ENCODE measurements at places on chromosomes 7 and 10.

DNA sequence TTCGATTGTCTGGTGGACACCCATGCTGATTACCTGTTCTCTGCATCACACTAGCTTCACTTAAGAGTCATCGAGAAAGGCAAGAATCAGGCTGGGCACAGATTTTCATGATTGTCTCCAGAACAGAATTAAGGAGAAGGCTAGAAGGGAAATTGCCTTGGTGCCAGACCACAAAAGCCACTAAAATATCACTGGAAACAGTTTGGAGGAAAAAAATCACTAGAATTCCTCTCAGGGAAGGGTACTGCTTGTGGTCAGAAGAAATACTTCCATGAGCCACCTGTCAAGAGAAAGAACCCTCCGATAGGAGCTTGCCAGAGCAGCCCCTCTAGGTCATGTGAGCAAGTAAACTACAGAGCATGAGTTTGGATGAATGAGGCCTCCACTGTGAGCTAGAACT lies 269.3 kb upstream of the TEX47 start:
- no peak for DNase-seq

DNA sequence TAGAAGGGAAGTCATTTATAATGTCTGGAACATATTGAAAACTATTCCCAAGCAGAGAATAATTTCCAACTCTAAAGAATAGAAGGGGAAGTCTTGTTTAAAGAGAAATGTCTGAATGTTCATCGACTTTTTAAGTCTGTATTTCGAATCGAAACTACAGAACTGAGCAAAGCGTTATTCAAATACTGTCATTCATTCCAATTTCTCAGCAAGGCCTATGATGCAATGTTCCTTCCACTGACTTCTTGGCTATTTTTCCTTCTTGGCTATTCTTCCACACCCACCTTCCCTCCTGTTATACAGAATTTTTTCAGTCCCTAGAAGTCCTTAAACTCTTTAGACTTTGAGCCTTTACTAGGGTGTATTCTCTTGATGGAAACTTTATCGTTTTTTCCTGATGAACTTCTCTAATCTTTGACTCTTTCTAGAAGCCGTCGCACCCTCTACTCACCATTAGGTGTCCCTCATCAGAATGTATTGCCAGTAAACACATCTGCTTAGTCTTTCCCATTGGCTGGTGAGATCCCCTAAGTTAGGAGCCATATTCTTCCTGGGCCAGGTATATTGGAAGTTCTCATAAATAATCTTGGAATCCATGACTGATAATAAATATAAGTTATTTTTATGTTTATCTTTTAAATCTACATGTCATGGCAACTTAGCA lies 235.7 kb upstream of the CCDC6 start:
- DNase-seq = no peak

- DNase-seq = no peak
Observed at GRCh38 chr7:40538281-40538680, 403.5 kb downstream of the SUGCT start.

- DNase-seq = no peak
Observed at GRCh38 chr10:89115876-89116627, 91.1 kb downstream of the CH25H start.

DNA sequence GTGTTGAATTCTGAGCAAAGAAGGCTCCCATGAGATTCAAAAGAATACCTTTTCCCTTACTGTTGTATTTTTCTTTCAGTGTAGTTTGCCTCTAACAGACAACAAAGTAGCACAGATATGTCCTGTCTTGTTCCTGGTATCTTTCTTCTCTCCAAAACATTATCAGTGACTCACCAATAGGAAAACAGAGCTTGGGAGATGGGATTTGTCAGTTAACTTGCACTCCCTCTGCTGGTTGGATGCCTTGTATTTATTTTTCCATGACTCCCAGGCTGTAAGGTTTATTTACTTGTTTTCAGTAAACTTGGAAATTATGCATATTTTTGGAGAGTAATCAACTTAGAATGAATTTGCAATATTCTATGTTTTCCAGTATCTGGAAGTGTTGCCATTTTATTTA lies 129.7 kb downstream of the SAMD9 start:
- DNase-seq = no peak

GRCh38 chr7:155741082-155741481 lies 71.2 kb downstream of the SHH start:
- DNase-seq = no peak

DNA sequence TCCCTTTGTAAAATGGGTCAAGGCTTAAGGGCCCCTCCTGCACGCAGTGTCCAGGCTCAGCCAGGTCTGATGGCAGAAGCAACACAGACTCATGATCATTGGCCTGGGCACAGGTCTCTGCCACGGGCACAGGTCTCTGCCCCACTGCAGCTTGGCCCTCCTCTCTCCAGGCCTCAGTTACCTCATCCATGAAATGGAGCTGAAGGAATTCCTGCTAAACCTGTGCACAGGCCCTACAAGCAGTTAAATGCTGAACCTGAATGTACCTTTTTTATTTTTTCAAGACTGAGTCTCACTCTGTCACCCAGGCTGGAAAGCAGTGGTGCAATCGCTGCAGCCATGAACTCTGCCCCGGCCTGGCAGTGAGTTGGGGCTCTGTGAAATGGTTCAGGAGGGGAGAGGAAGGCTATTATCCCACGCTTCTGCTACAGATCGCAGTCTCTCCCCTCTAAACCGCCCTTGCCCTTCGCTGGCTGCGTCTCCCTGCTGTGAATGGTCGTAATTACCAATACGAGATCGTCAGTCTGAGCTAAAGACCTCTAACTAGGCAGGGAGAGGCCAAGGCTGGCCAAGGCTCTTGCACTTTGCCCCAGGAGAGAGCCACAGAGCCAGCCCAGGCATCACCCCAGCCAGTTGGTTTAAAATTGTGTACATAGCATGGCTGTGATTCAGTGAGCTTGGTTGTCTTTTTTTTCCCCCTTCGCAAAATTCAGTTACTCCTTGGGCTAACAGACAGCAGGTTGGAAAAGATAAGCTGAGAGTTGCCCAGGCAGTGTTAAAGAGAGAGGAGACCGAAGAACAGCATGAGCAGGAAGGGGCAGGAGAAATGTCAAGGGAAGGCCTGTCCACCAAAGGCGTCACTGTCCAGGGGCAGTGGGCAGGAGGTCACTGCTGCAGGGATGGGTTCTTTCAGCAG lies 93.0 kb upstream of the KCTD7 start:
- DNase-seq = no peak

GRCh38 chr10:55629793-55630490 lies 731.1 kb downstream of the ZWINT start:
- DNase-seq = no peak

DNA sequence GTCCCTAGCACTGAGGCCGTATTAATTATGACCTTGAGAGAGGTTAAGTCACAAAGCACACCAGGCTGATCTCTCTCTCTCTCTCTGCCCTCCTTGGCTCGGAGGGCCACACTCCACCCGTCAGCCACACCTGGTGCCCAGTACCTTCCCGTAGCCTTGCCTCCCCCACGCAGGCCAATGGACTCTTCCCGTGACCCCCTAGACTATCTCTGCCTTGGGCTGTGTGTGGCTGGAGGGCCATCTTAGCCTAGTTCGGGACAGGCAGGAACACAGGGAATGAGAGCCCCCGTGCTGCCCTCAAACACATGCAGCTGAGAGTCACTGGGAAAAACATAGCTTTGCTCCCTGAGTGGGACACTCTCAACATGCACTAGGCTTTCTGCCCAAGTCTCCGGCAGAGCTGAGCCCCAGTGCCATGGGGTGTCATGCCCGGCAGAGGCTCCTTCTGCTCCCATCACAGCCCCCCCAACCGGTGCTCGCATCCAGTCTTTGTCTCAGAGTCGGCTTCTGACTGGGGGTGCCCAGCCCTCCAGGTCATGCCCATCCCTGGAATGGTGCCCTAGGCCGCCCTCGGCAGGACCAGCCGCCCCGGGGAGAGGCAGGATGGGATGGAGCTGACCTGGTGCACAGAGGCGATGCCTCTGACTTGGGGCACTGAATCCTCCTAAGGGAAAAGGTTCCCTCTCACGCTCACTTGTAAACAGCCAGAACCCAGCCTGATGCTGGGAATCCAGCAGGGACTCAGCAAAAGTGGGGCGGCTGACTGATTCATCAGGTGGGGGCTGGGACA lies 63.0 kb downstream of the TCERG1L start:
- no peak for DNase-seq

DNA sequence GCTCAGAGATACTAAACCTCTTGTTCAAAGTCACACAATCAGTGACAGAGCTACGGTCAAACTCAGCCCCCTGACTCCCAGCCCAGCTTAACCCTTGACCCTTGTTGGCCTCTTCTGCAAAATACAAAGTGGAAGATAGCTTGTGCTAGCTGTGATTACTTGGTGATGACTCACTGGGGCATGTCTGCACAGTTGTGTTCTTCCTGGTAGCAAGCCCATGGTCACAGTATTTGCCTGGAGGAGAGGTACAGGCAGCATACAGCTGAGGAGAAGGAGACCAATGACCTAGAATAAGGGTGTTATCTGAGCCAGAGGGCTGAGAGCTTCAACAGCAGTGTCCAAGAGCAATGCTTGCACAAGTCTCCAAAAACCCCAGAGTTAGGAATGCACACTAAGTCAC lies 5.7 kb upstream of the HSPA12A start:
- no peak for DNase-seq

DNA sequence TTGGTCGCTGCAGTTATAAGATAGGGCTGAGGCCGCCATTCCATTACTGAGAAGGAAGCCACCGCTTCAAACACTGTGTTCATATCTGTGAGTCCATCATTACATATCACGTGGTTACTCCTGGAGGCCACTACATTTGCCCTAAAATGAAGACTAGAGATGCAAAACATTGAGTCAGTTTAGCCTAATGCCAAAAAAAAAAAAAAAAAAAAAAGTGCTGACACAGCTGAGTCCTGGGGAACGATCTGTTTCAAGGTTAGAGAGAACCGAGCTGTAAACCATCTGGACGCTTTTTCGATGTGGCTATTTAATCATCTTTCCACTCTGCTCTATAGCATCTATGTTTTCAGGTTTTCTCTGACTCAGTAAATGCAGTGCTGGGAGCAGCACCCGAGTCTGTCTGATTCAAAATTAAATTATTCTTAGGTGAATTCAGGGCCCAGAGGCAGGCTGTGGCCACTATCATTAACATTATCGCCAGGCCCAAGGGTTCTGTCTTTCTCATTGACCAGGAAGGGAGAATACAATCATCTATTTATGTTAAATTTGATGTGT lies 449.1 kb downstream of the PAXIP1 start:
- no peak for DNase-seq

DNA sequence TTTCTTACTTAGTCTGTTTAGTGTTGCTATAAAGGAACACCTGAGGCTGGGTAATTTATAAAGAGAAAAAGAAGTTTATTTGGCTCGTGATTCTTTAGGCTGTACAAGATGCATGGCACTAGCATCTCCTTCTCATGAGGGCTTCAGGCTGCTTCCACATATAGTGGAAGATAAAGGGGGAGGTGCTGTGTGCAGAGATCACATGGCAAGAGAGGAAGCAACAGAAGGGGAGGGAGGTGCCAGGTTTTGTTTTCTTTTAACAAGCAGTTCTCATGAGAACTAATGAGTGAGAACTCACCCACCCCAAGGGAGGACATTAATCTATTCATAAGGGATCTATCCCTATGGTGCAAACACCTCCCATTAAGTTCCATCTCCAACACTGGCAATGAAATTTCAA lies 17.3 kb downstream of the CYP2E1 start:
- no peak for DNase-seq

- no peak for DNase-seq
Observed at GRCh38 chr10:70404787-70405036, 767 bp downstream of the EIF4EBP2 start.

DNA sequence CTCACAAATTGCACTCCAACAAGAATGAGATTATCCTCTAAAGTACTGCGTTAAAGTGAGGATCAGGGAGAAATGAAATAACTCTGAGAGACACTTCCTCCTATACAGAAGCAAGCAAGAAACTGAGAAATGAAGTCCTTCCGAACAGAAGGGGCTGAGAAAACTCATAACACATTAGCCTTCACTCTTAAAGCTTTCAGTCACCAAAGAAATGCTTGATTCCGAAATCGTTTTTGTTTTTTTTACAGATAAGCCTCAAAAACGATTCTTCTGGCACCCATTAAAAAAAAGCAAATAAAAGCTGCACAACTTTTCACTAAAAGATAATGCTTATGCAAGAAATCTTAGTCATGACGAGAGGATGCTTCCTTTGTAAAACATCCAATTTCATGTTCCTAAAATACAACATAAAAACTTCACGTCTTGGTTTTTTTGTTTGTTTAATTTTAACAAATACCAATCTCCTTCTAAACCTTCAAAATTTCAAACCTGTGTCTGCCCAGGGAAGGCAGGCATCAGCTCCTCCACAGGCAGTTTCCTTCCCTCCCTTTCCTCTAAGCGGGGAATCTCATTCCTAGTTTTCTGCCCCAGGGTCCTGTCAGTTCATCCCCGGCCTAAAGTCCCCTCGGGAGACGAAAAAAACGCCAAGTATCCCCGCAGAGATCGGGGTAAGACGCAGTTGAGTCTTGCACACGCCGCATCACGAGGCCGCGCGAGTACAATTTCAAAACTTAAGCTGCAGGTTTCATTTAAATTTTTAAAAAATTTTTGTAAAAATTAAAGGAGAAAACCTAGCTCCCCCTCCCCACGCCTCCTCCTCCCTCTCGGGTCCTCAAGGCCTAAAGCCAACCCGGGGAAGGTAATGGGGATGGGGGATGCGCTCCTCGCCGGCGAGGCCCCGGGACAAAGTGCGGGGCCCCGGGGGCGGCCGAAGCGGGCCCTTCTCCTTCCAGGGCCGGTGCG lies 1.1 kb downstream of the BAZ1B start:
- no peak for DNase-seq

GRCh38 chr10:79131836-79132631 lies 63.3 kb downstream of the ZMIZ1 start:
- no peak for DNase-seq

- DNase-seq = no peak
Observed at GRCh38 chr10:93462881-93463280, 19.3 kb downstream of the MYOF start.

GRCh38 chr10:6044060-6044459 lies 18.1 kb downstream of the IL2RA start:
- DNase-seq = no peak

DNA sequence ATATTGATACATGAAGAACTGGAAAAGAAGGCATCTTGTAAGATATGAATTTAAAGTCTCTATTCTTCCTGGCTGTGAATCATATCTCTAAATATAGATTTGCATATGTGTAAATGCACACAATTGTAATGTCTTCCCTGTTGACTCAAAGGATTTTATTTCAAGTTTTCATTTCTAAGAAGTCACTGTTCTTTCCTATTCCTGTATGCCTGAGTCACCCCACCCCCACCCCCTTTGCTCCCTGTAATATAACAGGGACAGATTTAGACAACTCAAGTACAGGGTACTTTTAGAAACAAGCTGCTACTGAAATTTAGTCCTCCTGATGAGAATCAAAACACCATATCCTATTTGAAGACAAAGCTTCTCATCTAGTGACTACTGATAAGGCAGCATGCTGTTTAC lies 43.0 kb upstream of the HECTD2 start:
- DNase-seq = no peak
